ENCODE measurements at places on chromosomes 11 and 22.

DNA sequence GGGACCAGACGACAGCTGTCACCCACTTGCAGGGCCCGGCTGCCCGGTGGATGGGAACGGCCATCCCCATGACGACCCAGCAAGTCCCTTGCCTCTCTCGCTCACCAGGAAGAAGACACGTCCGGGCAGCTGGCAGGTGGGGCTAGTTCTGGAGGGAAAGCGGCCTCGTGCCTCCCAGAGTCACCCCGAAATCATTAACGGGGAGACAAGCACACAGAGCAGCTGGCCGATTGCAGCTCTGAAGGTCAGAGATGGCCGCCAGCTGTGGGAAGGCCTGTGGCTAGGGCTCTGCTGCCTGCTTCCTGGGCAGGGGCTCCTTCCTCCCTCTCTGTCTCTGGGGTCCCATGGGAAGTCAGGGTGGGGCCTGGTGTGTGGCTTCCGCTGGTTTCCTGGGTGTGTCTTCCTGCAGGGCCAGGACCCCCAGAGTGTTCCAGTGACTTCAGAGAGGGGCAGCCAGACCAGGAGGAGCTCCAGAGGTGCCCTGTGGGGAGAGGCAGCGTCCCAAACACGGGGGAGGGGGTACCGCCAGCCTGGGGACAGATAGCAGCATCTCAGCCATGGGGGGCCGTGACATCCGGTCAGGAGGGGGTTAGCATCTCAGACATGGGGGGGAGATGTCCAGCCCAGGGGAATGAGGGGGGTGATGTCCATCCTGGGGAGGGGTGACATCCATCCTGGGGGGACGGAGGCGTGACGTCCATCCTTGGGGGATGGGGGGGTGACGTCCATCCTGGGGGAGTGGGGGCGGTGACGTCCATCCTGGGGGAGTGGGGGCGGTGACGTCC is 114.9 kb downstream of the KCNQ1 start:
- no peak for DNase-seq

DNA sequence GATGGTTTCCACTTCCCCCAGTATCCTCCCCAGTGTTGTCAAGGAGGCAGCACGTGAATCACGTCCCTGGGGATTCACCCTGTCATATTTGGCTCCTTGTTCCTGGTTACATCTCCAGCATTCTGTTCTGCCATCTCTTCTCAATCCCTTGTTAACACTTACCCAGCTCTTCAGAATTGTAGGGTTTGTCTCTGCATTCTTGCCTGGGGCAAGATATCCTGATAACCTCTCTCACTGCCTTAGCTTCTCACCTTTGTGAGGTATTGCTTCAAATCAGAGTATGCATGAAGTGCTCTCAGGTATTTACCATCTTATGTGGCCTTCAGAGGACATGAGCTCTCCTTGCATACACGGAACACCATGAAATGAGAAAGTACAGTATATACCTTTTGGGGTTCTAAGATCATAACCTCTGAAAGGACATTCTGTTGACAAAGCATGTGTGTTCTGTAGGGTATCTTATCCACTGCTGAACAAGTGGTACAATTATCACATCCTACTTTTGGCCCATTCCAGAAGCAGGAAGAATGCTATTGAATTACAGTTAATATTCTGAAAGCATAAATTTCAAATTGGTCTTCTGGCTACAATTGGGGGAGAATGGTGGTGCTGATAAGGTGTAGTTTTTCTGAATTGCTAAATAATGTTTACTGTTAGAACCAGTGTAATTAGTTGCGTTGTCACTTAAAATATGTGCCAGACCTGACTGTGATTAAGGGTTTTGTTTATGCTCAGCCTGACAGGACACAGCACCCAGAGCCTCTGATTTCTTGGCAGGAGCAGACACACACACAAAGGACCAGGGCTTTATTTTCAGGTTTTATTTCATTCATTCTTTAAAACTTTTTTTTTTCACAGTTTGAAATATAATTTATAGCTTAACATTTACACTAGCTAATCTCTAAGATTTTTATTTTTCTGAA is 32.7 kb downstream of the VSTM5 start:
- no peak for DNase-seq

- no peak for DNase-seq
These were observed 338.3 kb downstream of the TBC1D22A start for GRCh38 chr22:47100646-47101200.

DNA sequence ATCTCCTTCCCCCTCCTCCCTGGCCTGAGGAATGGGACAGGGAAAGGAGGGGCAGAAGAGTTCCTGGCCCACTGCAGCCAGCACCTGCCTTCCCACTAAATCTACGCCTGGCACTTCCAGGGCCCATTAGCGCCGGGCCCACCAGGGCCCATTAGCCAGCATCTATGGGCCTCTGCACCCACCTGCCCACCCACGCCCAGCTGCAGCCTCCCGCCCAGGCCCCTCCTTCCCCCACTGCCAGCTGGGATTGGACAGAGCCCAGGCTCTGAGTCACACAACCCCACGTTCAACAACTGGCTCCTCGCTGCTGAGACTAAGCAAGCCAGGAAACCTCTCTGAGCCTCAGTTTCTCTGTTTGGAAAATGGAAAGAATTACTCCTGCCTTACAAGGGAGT is 48.7 kb downstream of the CYTH4 start:
- no peak for DNase-seq

- no peak for DNase-seq
These were observed 23.2 kb downstream of the MFNG start for GRCh38 chr22:37462983-37463382.

GRCh38 chr11:71946144-71946571 is 17.3 kb downstream of the RNF121 start:
- DNase-seq, result no peak

GRCh38 chr11:122979103-122979814 is 2.4 kb downstream of the BSX start:
- no peak for DNase-seq

DNA sequence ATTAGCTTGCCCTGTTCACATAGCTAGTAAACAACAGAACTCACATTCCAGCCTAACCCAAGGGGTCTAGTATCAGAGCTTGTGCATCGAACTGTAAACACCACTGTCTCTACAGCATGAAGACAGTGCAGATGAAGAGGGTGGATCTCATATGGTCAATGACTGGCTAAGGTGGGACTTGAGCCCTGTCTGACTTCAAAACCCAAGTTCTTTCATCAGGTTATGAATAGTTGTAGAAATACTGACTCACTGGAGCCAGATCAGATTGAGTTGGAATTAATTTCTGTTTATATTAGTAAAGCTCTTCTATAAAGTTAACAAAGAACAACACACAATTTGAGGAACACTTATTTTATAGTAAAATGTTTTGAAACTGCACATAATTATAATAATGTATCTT is 161.7 kb upstream of the ARHGAP20 start:
- no peak for DNase-seq

DNA sequence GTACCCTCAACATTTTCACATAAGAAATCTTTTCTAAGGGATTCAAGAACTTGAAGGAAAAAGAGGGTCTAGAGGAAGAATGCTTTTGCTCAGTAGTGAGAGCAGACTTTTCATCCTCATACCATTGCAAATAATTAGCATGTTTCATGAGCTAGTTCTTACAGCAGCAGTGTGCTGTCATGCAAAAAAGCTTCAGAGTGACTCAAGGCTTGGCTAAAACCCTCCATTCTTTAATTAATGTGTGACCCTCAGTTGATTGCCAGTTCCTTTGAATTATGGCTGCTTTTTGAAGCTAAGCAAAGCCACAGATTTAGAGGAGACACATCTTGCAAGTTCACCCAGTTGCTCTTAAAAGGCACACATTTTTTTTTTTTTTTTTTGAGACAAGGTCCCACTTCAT is 36.6 kb upstream of the PCF11 start:
- DNase-seq, result no peak

DNA sequence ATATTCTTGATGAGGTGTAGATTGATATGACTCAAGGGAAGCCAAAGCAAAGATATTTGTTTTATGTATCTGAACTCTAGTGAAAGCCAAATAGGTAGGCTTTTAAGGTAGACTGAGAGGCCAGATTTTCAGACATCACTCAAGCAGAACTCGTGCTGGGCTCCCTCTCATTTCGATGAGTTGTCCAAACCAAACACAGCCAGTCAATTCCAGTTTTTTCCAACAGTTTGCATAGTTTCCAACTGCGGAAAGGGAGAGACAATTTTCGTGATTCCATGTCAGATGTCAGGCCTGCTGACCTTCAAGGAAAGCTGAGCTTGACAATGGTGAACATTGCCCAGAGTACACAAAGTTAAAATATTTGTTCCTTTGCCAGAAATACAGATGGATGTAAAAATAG is 110.9 kb upstream of the MPPED2 start:
- no peak for DNase-seq

DNA sequence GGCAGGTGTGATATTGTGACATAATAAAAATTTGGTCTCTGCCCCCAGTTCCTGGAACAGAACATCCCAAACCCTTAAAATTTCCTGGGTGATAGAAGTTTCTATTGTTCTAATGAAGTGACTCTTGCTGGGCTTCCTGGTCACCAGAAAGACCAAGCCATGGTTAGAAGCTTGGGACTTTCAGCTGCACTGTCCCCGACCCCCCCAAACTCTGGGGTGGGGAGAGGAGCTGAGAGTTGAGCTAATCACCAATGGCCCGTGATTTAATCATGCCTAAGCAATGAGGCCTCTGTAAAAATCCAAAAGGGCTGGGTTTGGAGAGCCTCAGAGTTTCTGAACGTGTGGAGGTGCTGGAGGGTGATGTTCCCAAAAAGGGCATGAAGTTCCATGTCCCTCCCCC is 54.8 kb upstream of the FTH1 start:
- no peak for DNase-seq

DNA sequence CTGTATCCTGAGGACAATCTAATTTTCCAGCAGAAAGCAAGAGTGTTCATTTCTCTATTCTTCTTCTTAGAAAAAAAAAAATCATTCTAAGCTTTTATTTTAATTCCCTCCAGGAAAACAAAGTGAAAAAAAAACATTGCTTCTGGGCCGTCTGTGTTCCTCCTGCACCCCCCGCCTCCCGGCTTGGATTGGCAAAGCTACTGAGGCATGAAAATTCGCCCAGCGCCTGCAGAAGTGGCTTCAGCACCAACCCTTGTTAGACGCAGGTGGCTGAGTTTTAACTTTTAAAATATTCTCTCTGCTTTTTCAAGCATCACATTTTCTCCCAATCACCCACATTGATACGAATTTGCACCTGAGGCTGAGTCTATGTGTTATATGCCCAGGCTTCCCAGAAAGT is 401.6 kb downstream of the BRD1 start:
- DNase-seq, result no peak

DNA sequence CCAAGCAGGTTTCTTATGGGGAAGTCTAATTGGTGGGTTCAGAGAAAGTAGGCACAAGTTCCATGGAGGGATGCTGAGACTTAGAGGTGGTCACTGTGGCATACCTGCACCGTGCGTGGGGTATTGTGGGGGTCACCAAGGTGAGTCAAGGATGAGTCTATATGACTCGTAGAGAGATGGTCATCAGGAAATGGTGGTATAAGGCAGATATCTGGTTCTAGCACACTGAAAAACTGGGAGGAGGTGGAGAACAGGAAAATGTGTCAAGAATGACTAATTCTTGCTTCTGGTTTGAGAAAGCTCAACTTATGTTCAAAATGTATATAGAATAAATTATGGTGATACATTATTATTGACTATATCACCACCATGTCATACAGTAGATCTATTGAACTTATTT is 258.1 kb downstream of the RAB38 start:
- no peak for DNase-seq

GRCh38 chr11:74325649-74326645 is 14.5 kb upstream of the P4HA3 start:
- no peak for DNase-seq

- DNase-seq, result no peak
These were observed 26.2 kb downstream of the SHISA8 start for GRCh38 chr22:41888627-41889200.

- DNase-seq, result no peak
These were observed 64.6 kb downstream of the KCNJ1 start for GRCh38 chr11:128802358-128802981.

DNA sequence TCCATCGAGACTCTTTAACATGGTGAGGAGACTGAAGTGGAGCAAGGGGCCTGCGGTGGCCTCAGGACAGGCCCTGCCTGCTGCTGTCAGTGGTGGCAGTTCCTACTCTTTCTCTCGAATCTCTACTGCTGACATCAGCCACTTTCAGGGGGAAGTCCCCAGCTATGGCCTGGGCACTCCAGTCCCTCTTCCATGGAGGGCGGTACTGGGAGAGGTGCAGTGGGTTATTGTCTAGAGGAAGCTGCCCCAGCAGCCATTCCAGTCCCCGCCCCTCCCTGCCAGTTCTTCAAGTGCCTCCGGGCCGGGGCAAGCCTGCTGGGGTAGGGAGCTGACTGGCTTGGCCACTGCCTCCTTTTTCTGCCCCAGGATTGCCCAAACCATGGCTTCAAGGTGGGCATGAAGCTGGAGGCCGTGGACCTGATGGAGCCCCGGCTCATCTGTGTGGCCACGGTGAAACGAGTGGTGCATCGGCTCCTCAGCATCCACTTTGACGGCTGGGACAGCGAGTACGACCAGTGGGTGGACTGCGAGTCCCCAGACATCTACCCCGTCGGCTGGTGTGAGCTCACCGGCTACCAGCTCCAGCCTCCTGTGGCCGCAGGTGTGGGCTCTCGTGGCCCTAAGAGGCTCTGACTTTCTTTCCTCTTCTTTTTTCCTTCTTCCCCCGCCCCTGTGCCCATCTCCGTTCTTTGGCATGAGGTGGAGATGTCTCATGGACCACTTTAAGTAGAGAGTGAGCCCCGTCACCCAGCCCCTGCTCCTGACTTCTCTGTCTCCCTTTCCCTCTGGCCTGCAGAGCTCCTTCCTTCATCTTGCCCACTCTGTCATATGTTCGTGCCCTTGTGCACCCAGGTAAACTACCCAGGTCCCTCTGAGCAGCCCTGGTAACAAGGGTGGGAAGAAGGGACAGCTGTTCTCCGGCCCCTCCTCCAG is 13.7 kb downstream of the CHADL start:
- DNase-seq, result no peak

DNA sequence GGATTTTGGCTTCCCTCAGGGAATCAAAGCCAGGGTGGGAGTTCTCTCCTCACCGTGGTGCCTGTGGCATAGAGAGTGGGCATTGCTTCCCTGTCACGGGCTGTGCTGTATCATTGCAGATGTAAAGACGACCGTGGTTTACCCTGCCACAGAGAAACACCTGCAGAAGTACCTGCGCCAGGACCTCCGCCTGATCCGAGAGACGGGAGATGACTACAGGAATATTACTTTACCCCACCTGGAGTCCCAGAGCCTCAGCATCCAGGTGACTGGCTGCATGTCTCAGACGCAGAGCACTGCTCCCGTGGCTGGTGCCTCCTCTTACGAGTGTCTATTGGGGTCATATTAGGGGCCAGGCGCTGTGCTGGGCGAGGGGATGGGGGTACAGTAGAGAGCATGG is 24.2 kb upstream of the ST3GAL4 start:
- no peak for DNase-seq

All from activated CD4-positive, CD25-positive, alpha-beta regulatory T cell treated with anti-CD3 and anti-CD28 coated beads, Interleukin-2, amount 50 U/mL, for 16 hours (primary cell).